NCI-H187 (cell line): ENCODE measurements at places on chromosomes 6 and 20.

DNA sequence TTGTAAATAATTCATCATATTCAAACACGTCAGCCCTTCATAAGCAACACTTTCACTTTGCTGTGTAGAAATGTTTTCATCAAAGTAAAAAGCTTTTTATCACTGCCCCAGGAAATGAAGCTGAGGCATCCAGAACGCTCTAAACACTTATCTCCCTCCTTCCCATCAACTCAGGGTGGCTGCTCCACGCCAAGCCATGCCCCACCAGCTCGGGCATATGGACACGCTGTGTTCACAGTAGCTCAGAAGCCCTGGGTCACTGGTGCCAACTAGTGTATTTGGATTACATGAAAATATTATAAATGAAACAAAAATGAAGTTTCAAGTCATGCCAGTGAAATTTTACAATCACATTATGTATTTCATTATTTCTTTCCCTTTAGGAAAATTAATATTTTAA lies 10.3 kb downstream of the PDE10A start:
- no peak for DNase-seq

DNA sequence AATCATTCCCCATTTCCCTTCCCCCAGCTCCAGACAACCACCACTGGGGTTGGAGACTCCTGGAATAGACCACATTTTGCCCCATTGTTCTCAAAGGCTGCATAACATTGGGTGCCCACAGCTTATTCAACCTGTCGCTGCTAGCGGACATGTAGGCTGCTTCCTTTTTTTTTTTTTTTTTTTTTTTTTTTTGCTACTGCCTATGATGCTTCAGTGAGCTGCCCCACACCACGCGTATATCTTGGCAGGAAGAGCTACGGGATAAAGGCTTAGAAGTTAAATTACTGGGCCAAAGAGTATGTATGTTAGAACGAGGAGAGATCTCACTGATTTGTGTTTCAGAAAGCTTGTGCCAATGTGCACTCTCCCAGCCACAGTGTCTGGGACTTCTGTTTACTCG lies 7.0 kb downstream of the LBP start:
- DNase-seq: no peak

GRCh38 chr6:155152211-155153076 lies 111.4 kb upstream of the CLDN20 start:
- no peak for DNase-seq

DNA sequence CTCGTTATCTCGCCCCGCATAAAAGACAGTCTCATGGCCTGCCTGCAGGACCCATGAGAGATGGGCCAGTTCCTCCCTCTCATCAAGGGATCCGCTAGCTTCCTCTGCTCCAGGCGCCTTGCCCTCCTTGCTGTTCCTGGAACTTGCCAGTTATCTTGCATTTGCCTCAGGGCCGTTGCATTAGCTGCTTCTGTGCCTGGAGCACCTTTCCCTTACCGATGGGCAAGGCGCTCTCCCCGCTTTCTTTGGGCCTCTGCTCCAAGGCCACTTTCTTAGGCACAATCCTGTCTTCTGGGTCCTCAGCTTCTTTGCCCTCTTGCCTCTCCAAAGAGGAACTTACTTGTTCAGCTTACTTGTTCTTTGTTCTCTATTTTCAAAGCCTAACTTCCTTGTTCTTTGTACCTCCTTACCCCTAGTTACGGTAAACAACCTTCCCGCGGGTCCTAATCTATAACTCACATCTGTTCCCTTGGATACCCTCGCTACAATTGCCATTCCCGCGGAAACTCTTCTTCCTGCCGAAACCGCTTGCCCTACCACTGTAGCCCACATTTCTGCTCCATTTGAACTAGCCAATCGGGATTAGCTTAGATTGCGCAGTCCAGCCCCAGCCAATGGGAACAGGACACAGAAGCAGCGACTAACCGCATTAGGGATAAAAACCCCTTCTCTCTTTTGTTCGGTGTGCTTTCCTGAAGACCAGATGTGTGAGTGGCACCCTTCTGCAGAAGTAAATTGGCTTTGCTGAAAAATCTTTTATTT lies 887 bp upstream of the NSFL1C start:
- DNase-seq: no peak

GRCh38 chr6:56685102-56685733 lies 42.5 kb upstream of the DST start:
- no peak for DNase-seq

GRCh38 chr6:75516757-75517156 lies 23.2 kb upstream of the FILIP1 start:
- no peak for DNase-seq

- no peak for DNase-seq
Measured at GRCh38 chr20:41180599-41181333, 43.4 kb downstream of the PLCG1 start.

GRCh38 chr6:57432919-57433684 lies 115.7 kb downstream of the PRIM2 start:
- DNase-seq: no peak

DNA sequence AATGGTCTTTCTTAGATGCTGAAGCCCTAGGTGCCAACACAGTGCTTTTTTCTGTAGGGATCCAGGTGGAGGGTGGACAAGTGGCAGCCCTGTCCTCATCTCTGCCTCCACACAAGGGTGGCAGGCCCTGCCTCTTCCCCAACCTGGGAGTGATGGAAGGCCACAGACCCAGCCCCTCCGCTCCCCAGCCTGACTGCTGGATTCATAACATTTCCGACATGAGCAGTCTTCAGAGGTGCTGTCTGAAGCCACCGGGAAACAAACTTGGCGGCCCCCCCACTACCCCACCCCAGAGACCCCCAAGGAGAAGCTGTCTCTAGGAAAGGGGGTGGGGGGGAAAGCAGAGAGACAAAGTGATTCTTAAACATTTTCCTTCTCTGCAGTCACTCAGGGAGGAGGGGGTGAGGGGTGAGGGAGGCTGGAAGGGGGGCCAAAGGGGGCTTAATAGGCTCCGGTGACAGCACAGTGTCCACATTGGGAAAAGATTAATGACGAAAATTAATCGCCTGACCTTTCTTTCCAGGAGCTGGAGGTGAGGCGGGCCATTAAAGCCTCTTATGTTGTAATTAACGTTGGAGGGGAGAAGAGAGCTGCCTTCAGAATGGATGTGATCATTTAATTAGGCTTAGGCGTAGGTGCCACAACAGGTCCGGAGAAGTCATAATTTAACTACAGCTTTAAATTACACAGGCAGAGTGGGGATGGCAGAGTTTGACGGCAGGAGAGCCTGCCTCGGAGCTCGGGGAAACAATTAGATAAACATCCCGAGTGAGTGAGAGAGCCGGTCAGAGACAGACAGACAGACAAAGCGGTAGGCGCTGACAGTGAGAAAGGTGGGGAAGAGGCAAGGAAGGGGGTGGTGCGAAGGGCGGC lies 76.8 kb upstream of the FOXP4 start:
- no peak for DNase-seq

DNA sequence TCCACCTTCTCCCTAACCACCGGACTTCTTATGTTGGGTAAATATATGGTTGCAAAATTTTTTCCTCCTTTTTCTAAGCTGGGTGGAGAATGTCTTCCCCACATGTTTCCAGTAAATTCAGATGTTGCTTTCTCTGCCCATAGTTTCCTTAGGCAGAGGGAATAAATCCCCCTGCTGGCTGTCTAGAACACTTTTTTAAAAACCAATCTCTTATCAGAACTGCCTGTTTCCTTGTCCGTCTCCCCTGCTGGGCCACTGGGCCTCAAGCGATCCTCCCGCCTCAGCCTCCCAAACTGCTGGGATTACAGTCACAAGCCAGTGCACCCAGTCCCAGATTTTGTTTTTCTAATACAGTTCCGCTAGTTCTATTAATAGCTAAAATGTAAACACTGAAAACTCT lies 9.9 kb upstream of the WFDC2 start:
- no peak for DNase-seq

GRCh38 chr6:150435832-150436231 lies 67.0 kb downstream of the IYD start:
- DNase-seq: no peak

DNA sequence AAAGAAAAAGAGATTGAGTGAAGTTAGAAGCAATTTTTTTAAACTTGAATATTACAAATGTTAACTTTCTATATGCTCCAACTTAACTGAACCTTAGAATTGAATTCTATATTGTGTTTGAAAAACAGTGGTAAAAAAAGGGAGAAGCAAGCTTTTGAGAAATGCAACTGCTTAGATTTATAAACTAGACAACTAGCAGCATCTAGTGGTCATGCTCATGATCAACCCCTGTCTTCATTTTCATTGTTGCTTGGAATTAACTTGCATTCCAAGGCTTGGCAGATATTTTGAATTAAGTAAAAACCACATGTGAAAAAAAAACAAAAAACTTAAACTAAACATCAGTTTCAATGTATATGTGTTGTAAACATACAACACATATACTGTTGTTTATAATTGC lies 113.1 kb downstream of the C6orf58 start:
- no peak for DNase-seq

GRCh38 chr6:5205035-5205507 lies 55.7 kb downstream of the LYRM4 start:
- no peak for DNase-seq

GRCh38 chr6:161150136-161150535 lies 123.7 kb downstream of the AGPAT4 start:
- no peak for DNase-seq

GRCh38 chr20:36792422-36792821 lies 18.9 kb upstream of the DSN1 start:
- no peak for DNase-seq

GRCh38 chr6:40535110-40535818 lies 51.9 kb downstream of the LRFN2 start:
- DNase-seq: no peak

DNA sequence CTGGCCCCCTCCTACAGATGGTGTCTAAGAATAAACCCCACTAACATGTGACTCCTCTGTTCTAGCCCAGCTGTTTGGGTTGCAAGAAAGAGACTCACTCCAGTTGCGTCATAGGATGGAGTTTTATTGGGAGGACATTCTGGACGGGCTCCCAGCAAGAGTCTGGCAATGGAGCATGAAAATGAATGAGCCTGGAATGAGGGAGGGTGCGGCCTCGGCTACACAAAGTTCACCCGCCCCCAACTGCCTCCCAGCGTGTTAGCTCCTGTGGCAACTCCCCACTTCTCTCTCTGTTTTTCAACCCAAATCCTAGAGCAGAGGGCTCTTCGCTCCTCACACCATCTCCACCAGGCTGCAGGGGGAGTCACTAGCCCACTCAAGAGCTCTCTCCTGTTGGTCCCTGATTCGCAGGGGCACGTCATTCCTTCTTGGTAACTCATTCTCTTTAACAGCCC lies 5.1 kb upstream of the ADAM33 start:
- peak; percentile 44 for DNase-seq

DNA sequence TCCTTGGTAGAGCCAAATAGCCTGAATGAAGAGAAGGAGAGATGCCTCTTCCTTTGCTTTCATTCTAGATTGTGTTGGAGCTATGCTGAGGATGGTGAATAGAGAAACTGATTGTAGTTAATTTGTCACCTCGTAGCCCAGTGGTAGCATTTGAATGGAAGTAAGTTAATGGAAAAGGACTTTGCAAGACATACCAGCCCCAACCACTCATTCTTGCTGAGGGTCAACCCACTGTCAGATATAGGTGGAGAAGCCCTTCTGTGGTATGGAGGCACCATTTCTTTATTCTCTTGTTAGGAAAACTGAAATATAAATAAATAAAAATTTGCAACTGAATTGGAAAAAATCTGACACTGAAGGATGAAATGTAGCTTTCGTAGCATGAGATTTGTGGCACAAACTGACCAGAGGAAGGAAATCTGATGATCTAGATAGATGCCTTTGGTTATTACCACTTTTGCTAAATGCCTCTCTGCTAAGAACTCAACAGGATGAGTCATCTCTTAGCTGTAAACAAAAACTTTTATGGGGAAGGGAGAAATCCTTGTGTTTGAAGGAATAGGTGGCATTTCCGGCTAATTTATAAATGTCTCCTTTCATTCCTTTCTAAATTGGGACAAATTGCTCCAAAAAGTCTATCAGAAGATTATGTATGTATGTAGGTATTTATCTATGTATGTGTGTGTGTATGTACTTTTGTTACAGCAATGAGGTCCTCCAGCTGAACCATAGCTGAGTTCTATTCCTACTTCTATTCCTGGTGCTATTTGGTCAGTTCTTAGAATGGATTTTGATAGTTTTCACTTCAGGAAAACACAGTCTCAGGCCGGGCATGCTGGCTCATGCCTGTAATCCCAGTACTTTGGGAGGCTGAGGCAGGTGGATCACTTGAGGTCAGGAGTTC lies 76.5 kb upstream of the SUPT3H start:
- DNase-seq: no peak

- no peak for DNase-seq
Measured at GRCh38 chr6:46914279-46914810, 7.4 kb downstream of the ADGRF5 start.

- DNase-seq: no peak
Measured at GRCh38 chr6:95501032-95501904, 76.1 kb upstream of the MANEA start.

GRCh38 chr6:39698789-39699188 lies 26.4 kb downstream of the KIF6 start:
- no peak for DNase-seq

DNA sequence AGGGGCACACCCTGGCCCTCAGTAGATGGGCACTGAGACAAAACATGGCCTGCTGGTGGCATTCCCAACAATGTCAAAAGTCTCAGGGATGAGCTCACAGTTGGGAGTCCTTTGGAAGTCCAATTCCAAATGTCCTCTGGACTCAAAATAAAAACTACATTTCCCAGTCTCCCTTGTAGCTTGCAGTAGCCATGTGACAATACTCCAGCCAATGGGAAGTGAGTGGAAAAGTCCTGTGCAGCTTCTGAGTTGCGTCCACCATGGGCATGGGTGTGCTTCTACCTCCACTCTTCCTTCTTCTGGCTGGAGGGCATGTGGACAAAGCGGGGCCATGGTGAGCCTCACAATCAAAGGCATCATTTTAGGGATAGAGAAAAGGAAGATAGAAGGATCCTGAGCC lies 5.8 kb upstream of the ADAM33 start:
- no peak for DNase-seq

- peak; percentile 40 for DNase-seq
Measured at GRCh38 chr20:35284267-35284991, at the start of gene EIF6. Gene EIF6, minus strand, starts transcription at chr20:35284772. Its CDS starts 285 bp downstream, at chr20:35284487.

GRCh38 chr20:51326201-51326819 lies 216.2 kb downstream of the NFATC2 start:
- DNase-seq: no peak

- no peak for DNase-seq
Measured at GRCh38 chr20:59102841-59103299, 60.3 kb upstream of the PRELID3B start.

DNA sequence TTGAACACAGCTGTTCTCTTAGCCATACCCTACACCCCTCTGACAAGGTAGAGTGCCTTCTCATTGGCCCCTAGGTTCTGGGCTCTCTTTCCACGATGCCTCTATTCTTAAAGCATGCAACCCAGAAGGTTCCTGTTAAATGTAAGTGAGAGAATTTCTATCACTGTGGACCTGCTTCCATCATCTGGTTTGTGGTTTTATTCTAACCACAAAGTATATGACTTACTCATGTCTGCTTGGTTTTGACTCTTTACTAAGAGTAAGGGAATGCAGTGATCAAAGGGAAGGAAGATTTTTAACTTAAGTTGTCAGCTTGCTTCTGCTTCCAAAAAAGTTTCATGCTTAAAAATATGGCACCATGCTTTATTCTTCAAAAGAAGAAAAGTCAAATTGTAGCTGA lies 80.2 kb downstream of the ANKEF1 start:
- no peak for DNase-seq
